ENCODE measurements at places on chromosomes 16 and 17.

DNA sequence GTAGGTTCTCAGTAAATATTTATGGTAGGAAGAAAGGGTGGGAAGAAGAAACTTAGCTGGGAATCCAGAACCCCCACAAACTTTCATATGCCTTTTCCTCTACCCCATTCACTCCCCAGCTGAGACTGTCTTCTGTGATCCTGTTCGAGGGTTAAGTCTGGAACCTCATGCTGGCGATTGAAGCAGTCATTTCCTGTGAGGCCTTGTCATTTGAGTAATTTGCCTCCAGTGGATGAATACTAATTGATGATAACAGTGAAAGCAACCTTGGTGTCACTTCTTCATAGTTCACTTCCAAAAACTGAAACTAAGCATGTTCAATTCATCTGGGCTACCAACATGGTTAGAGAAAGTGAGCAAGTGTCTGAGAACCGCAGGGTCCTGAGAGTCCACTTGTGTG, 401.2 kb downstream of the CDH13 start:
- no peak for DNase-seq

DNA sequence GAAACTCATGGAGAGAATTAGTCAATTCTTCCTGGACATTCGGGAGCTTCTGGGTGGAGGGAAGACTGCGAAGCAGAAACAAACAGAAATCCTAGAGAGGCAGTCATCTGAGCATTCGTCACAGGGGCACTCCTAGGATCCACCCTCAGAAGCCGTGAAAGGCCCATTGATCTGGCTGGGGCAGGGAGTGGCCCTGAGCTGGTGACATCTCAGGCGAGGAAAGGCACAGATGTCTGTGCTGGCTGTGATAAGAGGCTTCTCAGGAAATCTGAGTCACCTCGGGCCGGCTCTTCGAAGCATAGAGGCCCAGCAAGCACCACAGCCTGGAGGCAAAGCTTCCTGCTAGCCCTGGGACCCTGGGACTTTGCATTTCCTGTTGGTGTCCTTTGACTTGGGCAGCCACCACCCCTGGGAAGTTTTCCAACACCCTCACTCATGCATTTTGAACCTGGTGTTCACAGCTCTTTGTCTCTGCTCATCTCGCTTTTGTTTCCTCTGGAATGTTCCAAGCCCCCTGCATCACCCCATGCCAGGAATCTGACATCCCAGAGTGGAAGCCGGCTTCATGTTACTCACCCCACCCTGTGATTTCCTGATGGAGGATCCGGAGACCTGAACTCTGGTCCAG, 23.3 kb upstream of the CDRT4 start:
- peak; percentile 67 for DNase-seq

GRCh38 chr16:30010844-30011713, at the start of gene DOC2A:
TSS of gene DOC2A (minus strand) at chr16:30011027. CDS start at chr16:30010222, 805 bp downstream.
- no peak for DNase-seq

GRCh38 chr17:72456075-72456474, 335.3 kb downstream of the SOX9 start:
- no peak for DNase-seq

DNA sequence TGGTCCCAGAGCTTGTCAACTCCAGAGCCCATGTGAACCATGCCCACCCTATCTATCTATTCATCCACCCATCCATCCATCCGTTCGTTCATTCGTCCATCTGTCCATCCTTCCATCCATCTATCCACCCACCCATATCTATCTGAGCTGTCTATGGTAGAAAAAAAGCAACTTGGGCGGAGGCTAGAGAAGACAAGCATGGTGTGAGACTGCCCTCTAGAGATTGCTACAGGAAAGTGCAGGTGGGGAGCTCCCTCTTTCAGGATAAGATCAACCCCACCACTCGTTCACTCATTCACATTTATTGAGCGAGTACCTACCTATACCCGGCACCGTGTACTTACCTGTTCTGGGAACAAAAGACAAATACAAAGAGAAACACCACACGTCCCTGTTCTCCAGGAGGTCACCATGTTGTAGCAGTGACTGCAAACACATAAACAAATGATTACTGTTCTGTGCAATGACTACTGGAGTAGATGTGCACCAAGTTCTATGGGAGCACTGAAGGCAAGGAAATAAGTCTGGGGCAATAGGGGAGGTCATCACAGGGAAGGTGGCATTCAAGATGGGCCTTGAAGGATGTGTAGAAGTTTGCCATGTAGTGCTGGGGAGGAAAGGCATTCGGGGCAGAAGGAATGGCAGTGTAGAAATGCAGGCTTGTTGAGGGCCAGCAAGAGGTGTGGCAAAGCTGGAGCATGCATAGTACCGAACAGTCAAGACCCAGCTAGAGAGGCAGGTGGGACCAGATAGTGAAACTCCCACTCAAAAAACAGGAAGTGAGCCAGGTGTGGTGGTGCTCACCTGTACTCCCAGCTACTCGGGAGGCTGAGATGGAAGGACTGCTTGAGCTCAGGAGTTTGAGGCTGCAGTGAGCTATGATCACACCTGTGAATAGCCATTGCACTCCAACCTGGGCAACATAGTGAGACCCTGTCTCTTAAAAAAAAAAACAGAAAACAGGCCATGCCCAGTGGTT, 13.4 kb upstream of the ATP5MC1 start:
- peak; percentile 56 for DNase-seq
